ENCODE measurements at places on chromosomes 6 and 20.

DNA sequence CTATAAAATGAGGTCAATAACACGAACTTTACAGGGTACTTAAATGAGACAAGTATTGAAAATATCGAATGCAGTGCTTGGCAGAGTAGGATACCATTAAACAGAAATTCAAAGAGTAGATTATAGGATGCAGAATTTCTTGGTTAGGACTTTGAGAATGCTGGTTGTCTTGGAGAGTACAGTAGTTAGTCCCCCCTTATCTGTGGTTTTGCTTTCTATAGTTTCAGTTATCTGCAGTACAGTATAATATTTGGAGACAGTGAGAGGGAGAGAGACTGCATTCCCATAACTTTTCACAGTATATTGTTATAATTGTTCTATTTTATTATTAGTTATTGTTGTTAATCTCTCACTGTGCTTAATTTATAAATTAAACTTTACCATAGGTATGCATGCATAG, 290.5 kb downstream of the BTBD9 start:
- DNase-seq = no peak

GRCh38 chr20:31608251-31608945, 3.3 kb downstream of the ID1 start:
- no peak for DNase-seq

- no peak for DNase-seq
These were observed 11.3 kb downstream of the MDFI start for GRCh38 chr6:41649596-41649995.

- DNase-seq = peak; percentile 49
These were observed 1.8 kb downstream of the NFKBIE start for GRCh38 chr6:44263354-44264100.

- no peak for DNase-seq
These were observed 62.6 kb downstream of the DLL1 start for GRCh38 chr6:170227996-170228945.

DNA sequence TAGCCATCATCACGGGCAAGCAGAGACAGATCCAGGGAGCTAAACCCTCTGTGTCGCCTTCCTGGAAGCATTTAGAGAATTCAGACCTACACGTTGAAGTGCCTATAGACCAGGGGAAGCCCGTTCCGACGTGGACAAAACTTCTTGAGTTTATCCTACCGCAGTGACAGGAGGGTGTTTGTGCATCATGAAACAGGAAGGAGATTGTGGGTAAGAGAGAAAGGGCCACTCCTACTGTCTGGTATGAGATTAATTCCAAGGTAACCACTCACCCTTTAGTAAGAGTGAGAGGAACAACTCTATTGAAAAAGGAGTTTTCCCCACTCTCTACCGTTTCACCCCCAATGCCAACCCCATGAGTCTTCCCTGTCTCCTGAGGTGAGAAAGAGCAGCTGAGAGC, 133.7 kb downstream of the TFAP2C start:
- DNase-seq = no peak

- no peak for DNase-seq
These were observed 14.8 kb upstream of the SF3B5 start for GRCh38 chr6:144110210-144110609.
